T-helper 9 cell (primary cell): ENCODE measurements at places on chromosomes 11 and 22.

DNA sequence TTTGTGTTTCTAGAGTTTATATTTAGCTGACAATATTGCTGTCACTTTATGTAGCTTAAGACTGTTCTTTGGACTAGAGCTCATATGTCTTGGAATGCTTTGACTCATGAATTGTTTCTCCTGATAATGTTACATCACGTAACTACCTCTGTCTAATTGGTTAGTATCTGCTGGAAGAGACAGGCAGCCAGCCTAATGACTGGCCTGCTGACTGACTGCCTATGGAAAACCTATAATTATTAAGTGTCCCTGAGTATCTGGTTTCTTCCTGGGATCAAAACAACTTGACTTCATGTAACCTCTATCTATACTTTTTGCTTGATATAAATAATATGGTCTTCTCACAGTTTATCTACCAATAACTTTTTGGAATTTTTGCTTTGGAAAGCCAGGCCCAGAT lies 9.4 kb downstream of the SOX6 start:
- no peak for DNase-seq

DNA sequence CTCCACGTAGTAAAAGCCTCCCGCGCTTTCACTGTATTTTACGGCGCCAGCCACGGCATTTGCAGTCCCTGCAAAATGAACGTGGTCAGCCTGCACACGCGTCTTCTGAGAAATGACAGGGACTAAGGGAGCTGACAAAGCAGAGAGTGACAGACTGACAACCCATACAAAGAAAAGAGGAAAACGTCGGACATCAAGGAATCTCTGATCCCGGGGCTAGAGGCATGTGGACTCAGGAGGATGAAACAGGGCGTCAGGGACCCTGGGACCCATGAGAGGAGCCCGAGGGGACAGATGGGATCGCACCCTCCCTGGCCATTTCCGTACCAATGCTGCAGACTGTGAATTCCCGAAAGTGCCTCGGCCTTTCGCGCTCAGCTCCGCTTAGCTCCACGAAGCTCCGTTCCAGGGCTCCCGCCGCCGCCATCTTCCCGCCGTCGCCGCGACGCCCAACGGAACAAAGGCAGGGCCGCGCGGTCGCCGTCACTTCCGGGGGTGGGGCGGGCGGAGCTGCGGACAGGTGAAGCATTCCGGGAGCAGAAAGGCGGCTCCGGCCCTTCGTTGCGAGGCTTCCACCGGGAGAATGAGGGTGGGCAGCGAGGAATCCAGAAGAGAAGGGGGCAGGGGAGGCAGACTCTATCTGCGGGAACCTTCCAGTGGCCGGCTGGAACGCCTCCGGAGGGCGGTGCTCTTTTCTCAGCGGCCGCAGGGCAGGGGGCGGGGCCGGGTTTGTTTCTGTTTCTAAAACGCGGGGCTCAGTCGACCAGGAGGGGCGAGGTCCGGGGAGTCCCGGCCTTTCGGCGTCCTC lies at the start of gene NUP160:
Gene NUP160 (minus strand): TSS at position 459 of the 808 bp plus-strand sequence. CDS start 32 bp downstream, at position 427.
- DNase-seq: peak; percentile 85

GRCh38 chr22:48923996-48924395 lies 903.7 kb downstream of the BRD1 start:
- DNase-seq: no peak

DNA sequence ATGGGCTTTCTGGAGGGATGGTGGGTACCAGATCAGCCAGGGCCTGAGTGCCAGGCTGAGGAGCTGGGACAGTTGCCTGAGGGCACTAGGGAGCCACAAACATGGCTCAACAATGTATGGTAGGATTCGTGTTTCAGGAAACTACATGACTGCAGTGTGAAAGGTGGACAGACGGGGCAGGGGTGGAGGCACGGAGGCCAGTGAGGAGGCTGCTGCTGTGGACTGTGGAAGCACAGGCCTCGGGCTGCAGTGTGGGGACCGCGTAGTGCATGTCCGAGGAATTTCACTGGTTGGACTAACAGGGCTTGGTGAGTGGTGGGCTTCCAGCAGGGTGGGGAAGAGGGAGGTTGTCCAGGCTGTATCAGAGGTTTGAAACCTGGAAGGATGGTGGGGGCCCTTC lies 7.8 kb downstream of the P2RY2 start:
- DNase-seq: no peak

DNA sequence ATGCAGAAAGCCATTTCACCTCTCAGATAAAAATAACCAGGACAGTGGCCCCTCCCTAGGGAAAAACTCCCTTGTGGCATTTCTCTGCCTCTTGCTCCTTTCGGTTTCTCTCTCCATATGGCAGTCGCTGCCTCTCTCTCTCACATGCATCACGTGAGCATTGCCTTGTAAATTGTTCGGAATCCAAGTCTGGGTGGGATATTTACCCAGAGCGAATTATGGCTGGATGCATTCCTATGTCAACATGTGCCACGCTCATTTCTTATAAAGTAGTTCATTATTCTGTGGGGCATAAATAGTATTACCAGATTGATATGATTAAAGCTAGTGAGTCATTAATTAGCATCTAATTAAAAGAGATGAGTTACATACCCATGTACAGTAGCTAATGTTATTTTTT lies 392.9 kb downstream of the INSC start:
- no peak for DNase-seq

DNA sequence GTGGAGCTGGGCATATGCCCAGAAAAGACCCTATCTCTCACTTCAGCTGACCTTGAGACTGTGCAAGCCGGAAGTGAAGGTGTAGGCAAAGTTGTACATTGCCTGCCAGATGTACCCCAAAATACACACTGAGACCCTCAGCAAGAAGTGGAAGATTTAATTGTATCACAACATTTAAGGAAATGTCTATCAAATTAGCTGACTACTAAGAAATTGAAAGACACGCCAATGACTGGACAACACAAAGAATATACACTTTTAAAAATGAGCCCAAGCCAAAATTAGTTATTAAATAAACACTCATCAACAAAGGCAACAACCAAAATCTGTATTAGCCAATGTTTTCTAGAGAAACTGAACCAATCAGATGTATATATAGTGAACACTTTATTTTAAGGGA lies 7.7 kb upstream of the ANO3 start:
- DNase-seq: no peak

DNA sequence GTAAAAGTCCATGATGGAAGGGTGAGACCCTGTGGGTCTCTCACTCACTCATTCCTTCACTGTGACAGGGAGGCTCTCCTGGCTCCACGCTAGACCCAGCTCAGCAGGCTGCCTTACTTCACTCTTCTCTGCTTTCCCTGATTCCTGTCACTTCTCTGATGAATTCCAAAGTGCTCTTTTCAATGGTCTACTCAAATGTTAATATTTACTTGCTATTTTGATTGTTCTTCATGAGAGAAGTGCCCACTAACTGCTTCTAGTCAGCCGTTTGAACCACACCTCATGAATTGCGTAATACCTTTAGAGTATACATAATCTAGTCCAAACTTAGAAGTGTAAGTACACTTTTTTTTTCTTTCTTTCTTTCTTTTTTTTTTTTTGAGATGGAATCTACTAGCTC lies 1350.2 kb upstream of the RAG2 start:
- no peak for DNase-seq

- no peak for DNase-seq
These were observed 48.6 kb downstream of the FLRT1 start for GRCh38 chr11:64084146-64084950.

DNA sequence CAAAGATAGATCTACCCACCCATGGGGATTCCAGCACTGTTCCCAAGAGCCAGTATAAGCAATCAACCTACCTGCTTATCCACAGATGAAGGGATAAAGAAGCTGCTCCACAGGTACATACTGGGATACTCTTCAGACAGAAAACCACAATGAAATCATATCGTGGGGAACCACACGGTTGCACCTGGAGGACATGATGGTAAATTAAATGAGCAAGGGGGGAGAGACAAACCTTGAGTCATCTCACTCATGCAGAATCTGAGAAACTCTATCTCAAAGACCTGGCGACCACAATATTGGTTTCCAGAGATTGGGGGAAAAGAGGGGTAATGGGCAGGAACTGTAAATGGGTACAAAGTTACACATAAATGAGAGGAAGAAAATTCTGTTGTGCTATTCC lies 14.5 kb downstream of the RGL4 start:
- no peak for DNase-seq

DNA sequence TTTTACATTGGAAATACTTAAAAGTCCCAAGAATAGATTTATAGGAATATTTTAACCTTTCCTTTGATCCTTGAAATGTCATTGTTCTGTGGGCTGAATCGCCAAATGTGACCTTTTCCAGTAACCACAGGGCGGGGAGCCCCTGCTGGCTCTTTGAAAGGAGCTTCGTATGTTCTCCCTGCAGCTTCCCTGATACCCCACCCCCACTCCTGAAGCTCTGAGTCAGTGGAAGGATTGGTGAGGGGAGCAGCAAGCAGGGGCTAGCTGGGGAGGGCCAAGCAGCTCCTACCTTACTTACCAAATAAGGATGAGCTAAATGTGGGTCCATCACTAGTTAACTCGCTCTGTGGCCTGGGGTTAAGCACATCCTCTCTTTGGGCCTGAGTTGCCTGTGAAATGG lies 87.7 kb downstream of the CHST1 start:
- no peak for DNase-seq

- DNase-seq: peak; percentile 13
These were observed 102.7 kb downstream of the MRTFA start for GRCh38 chr22:40533712-40534378.
